Naive thymus-derived CD8-positive, alpha-beta T cell (primary cell): ENCODE measurements at places on chromosomes 1 and 21. TPM values are rescaled to one million over a fixed set of nuclear protein-coding genes. Genes with fewer than 3 reads are reported as not detected.
A peak's percentile ranks its signal among the peaks of the same experiment; 100 is the strongest.

SLC9C2 gene
- total RNA-seq: not detected

DNA sequence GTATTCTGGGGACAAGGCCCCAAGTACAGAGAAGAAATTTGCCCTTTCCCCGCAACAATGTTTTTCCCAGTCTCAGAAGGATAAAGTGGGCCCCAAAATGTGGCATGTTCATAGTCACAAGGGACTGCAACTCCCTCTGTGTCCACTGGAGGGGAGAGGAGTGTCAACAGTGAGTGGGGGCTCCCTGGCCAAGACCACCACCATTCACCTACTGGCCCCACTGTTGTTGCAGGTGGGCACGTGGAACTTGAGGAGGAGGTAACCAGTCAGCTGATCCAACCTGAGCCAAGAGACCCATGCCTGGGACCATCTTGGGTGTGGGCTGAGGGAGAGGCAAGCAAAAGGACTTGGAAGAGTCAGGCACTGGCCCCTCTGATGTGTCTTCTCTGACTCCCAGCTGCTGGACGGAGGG lies 777 bp downstream of the NUDT17 start:
- H3K36me3 ChIP-seq: peaks cover 26% of the 10 kb centered on the region
- H3K4me3 ChIP-seq: no peak overlapping the region
- DNase-seq: peak; percentile 36
- H3K4me1 ChIP-seq: peaks cover 13% of the 10 kb centered on the region

DNA sequence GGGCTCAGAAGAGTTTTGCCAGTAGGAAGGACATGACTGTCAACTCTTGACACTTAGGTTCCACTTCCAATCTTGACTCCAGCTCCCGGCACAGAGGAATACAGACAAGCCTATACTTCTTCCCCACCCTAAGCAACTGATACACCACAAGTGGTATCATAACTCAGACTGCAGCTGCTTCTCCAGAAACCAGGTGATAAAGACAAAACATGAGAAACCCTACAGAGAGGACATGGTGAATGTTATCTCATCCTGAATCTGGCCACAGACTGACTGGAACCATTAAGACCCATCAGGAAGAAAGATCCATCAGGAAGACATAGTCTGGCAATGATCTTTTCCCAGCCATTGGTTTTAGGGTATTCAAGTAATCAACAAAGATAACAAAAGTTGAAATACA lies 13.8 kb downstream of the PAXBP1 start:
- peaks cover 3% of the 10 kb centered on the region for H3K4me1 ChIP-seq
- DNase-seq: no peak
- no peak overlapping the region for H3K4me3 ChIP-seq
- no peak overlapping the region for H3K27ac ChIP-seq

DNA sequence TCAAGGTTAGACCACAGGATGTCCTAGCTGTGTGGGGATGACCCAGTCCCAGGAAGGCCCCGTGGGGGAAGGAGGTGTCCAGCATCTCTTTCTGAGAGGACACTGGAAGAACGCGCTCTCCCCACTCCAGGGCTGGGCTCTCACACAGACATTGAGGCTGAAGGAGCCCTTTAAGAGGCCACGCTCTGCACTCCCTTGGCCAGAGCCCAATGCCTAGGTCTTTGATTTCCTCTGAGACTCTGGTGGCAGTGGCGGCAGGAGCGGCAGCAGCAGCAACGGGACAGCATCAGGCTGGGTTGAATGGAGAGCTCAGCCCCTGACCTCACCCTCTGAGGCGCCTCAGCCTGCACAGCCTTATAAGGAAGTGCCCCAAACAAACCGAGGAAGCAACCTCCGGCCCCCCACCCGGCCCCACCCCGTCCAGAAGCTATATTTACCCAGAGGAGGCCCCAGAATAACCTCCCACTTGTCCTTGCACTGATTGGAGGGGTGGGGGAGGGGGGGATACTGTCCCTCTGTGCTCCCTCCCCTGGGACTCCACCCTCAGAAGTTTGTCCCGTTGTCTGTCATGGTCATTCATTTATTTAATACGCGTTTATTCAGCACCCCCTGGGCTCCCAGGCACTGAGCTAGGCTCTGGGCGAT lies 12.3 kb downstream of the NES start:
- DNase-seq: no peak
- no peak overlapping the region for H3K27ac ChIP-seq
- H3K4me3 ChIP-seq: no peak overlapping the region
- no peaks in the 10 kb centered on the region for H3K36me3 ChIP-seq

- no peaks in the 10 kb centered on the region for H3K36me3 ChIP-seq
- H3K27ac ChIP-seq: no peak overlapping the region
- DNase-seq: no peak
- no peak overlapping the region for H3K4me3 ChIP-seq
- no peaks in the 10 kb centered on the region for H3K4me1 ChIP-seq
Measured at GRCh38 chr1:85371021-85371420, 93.9 kb downstream of the DDAH1 start.

DNA sequence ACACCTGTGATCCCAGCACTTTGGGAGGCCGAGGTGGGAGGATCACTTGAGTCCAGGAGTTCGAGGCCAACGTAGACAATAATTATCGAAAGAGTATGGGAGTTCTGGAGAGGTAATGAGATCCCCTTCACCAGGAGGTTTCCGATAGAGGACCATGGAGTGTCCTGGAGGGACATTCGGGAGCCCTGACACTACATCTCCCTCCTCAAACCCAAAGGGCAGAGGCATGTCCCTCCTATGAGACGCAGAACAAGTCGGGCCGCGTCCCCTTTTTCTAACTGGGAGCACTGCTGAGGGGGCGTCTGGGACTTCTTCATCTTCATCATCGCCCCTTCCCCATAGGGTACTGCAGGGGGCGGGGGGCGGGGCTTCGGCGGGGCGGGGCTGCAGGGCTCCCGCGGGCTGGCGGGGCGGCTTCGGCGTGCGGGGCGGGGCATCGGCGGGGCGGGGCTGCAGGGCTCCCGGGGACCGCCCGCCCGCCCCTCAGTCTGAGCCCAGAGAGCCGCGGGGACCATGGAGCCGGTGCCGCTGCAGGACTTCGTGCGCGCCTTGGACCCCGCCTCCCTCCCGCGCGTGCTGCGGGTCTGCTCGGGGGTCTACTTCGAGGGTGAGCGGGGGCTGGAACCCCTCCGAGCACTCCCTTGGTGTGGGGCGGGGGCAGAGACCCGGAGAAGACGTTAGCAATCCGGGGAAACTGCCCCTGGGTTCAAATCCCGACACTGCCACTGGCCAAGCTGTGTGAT lies at the start of gene THEMIS2:
TSS of gene THEMIS2 (plus strand) at position 486 of the 743 bp plus-strand sequence. CDS start at position 514, 28 bp downstream.
- H3K36me3 ChIP-seq: peaks cover 3% of the 10 kb centered on the region
- peak within 1 kb of the TSS; percentile 100 for H3K4me3 ChIP-seq
- peak within 1 kb of the TSS; percentile 81 for H3K27ac ChIP-seq
- DNase-seq: peak; percentile 59
- H3K27me3 ChIP-seq: no peaks in the 10 kb centered on the region

DNA sequence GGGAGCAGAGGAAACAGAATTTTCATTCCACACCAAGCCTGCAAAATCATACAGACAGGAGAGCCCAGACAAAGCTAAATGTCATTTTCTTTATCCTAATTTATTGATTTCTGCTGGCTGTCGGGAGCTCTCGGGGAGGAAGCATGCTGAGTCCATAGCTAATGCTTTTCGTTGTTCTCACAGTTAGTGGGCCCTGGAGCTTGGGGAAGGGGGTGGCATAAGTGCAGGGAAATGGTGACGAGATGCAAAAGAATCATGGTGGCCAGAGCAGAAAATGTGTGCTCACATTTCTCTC lies 202.4 kb downstream of the TOMM20 start:
- no peak for DNase-seq
- peak overlapping the region; percentile 60 for H3K4me3 ChIP-seq
- H3K36me3 ChIP-seq: no peaks in the 10 kb centered on the region
- peaks cover 38% of the 10 kb centered on the region for H3K4me1 ChIP-seq
- peak overlapping the region; percentile 91 for H3K27ac ChIP-seq

RGS5 gene
- total RNA-seq: 1.6 TPM

GPX7 gene
- total RNA-seq: 30.4 TPM

DNA sequence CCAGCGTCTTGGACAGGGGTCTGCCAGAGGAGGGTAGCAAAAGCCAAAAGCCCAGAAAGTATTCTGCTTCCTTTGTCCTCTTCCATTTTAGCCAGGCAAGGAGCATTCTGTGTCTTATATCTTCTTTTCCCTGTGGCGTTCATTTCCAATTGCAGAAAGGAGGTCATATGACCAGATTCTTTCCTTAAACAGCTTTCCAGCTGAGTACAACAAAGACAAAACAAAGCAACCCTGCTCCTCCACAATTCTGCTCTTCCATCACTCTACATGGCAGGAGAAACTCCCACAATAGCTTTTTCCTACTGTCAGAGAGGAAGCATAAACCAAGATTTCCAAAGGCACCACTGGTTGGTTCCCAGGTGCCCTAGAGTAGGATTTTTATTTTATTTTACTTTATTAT lies 19.7 kb downstream of the ENSA start:
- no peak for DNase-seq
- no peaks in the 10 kb centered on the region for H3K27me3 ChIP-seq
- H3K27ac ChIP-seq: no peak overlapping the region
- peaks cover 1% of the 10 kb centered on the region for H3K36me3 ChIP-seq
- no peak overlapping the region for H3K4me3 ChIP-seq

GRCh38 chr1:36285443-36286101 lies 20.6 kb upstream of the SH3D21 start:
- no peak overlapping the region for H3K4me3 ChIP-seq
- DNase-seq: peak; percentile 72
- H3K27ac ChIP-seq: peak overlapping the region; percentile 72

DNA sequence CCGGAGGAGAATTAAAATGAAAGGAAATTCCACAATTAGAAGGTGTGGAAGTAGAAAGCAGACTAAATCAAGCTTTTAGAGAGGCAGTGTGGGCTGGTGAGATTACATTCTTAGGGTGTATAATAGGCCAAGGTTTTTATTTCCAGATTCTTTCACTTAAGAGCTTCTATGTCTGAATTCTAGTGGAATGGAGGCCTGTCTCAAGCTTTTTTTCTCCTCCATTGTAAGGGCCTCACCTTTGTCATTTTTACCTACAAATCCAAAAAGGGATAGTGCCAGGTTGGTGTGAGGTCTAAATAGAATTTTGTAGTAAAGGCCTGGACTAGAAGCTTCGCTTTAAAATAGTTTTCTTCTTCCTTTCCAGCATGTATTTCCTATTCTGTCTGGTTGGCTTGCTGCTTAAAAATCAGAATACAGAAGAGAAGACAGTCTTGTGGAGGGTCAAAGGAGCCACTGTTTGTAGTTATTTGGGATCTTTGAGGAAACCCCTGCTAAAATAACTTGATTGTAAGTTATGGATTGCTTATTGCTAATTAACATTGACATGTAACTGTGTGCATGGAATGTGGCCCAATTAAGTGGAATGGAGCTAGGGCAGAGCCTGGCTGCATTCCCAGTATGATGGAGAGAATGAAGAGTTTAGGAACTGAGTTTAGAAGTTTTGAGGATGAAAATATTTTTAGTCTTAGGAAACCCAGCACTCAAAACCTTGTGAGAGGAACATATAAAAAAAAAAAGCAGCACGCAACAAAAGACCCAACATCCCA lies 162.5 kb upstream of the B3GALT2 start:
- DNase-seq: no peak
- H3K4me3 ChIP-seq: no peak overlapping the region
- no peaks in the 10 kb centered on the region for H3K27me3 ChIP-seq
- no peaks in the 10 kb centered on the region for H3K4me1 ChIP-seq
- no peak overlapping the region for H3K27ac ChIP-seq
- no peaks in the 10 kb centered on the region for H3K36me3 ChIP-seq
